ENCODE measurements at places on chromosomes 16 and 17.

- DNase-seq: no peak
Measured at GRCh38 chr17:28174352-28175046, 132.0 kb downstream of the NLK start.

DNA sequence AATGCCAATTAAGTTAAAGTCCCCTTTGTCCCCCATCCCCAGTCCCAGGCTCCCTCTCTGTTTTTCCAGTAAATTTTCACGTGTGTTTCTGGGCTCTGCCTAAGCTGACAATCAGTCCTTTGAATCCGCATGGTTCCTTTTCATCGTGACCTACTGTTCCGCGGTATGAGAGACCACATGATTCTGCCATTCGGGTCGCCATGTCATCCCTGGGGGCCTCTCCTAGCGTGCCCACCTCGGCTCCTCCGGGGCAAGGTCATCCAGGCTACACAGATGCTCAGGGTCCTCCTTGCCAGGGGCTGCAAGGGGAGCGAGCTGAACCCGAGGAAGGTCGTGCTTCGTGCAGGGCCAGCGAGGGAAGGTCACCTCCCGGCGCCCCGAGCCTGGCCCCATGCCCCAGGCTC is 157.6 kb downstream of the RAB11FIP4 start:
- DNase-seq: no peak

- DNase-seq: no peak
Measured at GRCh38 chr16:46899443-46900143, 15.4 kb downstream of the GPT2 start.

DNA sequence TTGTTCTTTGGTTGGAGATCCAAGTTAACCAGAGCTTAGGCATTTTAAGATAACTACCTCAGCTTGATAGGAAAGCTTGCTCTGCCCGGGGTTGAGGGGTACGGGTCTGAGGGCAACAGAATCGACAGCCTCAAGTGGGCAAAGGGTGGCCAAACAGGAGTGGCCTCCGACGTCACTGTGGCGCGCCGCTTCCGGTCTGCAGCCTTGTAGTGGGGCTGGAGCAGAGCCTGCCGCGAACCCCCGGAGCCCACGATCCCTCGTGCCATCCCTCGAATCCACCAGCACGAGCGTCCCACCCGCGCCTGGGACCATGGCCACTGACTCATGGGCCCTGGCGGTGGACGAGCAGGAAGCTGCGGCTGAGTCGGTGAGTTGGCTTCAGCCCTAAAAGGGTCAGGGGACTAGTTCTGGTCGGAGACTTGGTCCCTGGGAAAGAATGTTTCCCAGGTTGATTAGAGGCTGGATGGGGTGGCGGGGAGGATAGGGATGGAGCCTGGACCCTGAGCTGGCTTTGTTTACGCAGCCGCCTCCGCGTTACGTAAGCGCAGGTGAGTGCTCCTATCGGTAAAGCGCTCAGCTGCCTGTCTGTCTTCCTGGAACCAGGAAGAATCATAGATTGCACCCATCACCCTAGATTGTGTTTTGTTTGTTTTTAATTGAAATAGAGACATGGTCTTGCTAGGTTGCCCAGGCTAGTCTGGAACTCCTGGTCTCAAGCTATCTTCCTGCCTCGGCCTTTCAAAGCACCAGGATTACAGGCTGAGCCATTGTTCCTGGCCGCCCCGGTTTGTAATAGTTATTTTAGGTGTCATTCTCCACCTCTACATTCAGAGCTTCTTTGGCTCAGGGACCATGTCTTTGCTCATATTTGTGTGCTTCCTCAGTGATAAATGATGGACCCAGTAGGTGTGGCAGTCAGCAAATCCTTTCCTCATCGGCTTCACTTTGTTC is at the start of gene DDX19B:
TSS of gene DDX19B (plus strand) at position 199 of the 951 bp plus-strand sequence. CDS start at position 311, 112 bp downstream.
- DNase-seq: no peak

GRCh38 chr17:78449983-78450595 is 71.6 kb downstream of the PGS1 start:
- DNase-seq: no peak

DNA sequence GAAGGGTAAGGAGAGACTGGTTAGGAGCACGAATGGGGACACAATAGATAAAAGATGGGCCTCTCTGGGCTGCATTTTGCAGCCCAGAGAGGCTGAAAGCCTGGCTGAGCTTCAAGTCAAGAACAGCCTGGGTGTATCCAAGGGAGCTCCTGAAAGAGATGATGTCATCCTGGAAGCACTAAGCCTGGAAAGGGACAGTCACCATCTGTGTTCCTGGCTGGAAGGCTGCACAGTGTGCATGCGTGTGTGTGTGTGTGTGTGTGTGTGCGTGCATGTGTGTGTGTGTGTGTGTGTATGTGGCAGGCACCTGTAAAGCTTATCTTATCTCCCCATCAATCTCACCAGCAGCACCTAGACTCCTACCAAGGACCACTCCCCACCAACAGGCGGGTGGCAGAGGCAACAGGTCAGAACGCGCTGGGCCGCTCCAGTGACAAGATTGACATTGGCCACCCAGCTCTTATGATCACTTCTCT is 44.1 kb downstream of the COG7 start:
- no peak for DNase-seq

- DNase-seq: no peak
Measured at GRCh38 chr16:85055493-85056210, 28.1 kb downstream of the KIAA0513 start.

DNA sequence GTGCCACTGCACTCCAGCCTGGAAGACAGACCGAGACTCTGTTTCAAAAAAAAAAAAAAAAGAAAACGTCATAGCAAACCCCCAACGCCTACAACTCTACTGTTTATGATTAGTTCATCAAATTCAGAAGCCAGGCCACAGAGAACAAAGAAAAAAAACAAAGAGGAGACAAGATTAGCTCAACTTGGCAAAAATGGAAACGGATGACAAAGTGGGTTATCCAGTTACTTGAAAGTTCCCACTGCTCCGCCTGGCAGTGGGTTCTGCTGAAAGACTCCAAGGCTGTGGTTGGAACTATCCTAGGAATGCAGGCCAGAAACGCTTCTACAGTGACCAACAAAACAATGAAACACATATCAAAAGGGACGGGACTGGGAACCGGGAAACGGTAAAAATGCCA is 53.1 kb downstream of the MRM3 start:
- DNase-seq: no peak

GRCh38 chr17:56824503-56824902 is 9.2 kb downstream of the C17orf67 start:
- DNase-seq: no peak
